ENCODE measurements at places on chromosomes 4 and X.

- no peak for DNase-seq
These were observed 930.7 kb upstream of the HS3ST1 start for GRCh38 chr4:12359420-12359819.

GRCh38 chr4:145170223-145170622 lies 10.2 kb downstream of the OTUD4 start:
- no peak for DNase-seq

- no peak for DNase-seq
These were observed 42.3 kb downstream of the AFF2 start for GRCh38 chrX:148542481-148543255.

DNA sequence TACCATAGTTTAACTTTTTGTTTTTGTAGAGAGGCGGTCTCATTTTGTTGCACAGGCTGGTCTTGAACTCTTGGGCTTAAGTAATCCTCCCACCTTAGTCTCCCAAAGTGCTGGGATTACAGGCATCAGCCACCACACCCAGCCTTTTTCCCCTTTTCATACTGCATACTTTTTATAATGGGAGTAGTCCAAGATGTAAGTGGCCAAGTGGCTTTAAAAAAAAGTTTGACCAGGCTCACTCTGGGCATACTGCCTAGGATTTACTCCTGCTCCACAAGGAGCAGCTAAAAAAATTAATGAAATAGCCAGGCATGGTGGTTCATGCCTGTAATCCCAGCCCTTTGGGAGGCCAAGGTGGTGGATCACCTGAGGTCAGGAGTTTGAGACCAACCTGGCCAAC lies 6.0 kb downstream of the GRSF1 start:
- DNase-seq: no peak

GRCh38 chr4:170721812-170722373 lies 632.1 kb upstream of the AADAT start:
- no peak for DNase-seq

DNA sequence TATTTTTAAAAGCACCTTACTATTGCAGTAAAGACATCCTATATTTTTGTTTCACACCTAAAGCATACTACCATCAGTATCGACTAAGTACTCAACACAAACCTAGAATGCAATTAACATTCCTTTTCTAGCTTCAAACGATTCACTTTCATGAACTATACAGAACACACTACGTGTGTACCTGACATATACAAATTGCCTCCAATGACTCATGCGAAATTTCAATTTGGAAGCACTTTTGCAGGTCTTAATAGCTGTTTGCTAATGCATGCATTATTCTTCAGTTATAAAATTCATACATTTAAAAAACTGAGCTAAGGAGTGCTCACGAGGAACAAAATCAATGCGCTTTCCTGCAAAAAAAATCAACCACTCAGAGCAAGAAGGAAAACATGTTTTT lies 19.7 kb upstream of the GPM6B start:
- no peak for DNase-seq

DNA sequence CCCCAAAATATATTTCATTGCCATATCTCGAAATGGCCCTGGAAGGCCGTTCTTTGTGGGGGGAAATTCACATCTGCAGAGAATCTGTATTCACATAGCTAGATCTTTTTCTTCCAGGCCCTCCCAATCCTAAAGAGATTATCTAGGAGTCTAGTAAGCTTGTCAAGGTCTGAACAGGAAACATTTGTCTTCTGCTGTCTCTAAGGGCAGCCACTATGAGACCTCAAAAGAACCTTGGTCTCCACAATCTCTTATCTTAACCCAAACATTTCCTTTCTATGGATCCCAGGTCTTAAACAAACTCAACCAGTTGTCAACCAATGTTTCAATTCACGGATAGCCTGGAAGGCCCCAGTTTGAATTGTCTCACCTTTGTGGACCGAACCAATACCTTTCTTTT lies 45.0 kb downstream of the CRLF2 start:
- DNase-seq: no peak

DNA sequence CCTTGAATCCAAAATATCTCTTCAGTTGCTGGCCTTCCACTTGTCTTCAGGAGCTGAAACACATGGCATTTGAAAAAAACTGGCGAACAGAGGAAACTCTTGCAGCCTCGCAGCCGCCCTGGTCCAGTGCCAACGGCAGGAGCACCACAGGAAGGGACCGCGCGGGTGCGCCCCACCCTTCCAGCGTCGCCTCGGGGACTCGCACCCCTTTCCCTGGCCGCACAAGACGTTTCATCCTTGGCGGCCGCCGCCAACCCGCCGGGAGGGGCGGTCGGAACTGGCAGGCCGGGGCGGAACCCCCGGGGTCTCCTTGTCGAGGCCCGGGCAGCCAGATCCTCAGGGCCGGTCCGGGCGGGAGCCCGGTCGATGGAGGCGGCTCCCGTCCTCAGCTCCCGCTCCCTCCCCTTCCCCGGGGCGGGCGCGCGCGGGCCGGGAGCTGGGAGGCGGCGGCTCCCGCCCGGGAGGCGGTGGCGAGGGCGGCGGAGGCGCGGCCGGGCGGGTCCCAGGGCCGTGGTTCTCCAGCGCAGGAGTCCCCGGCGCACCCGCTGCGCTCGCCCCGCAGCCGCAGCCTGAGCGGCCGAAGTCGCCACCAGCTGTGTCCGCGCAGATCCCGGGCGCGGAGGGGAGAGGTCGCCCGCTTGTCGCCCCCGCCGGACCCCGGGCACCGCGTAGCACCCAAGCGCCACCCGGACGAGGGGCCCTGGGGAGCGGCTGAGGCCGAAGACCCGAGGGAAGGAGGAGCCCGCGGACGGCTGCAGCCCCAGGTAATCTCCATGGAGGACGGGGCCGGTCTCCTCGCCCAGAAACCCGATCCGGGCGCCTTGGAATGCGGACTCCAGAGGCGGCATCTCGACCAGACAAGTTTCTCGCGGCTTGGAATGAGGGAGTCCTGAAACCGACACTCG lies 886 bp upstream of the NDST3 start:
- DNase-seq: no peak

DNA sequence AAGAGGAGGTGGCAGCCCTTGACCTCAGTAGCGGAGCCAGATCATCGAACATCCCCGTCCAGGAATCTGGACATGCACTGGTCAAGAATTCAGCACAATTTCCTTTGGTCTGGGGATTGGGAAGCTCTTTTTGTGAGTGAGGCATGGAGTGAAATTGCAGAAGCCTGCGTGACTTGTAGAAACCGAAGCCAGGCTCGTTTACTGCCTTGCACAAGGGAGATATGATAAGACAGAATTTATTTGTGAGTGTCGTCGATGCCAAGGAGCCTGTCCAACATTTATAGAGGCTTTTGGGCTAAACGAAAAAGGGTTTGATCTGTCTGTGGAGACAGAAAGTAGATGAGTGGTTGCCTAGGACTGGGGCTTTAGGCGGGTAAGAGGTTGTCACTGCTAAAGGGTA lies 50.6 kb downstream of the TBL1X start:
- DNase-seq: no peak

DNA sequence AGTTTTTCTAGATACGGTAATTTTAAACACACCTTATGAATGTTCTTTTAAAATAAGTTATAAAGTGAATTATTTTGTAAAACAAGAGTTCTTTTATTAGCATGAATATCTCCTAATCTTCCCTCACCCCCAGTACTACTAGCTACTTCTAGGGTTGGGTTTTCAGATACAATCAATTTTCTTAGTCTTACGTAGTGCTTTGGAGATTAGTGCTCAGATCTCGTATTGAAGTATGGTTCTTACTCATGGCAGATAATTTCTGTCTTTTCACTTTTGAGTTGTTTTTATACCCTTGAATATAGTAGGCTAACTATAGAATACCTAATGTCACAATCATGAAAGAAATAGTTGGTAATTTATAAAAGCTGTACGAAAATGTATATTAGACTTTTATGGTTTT lies 43.2 kb downstream of the CDKL5 start:
- no peak for DNase-seq

All from forelimb muscle (tissue), 1 donor.